Daoy (cell line): ENCODE measurements at places on chromosomes 3 and 15. TPM values are rescaled to one million over a fixed set of nuclear protein-coding genes. Genes with fewer than 3 reads are reported as not detected.

CAMK2N2 gene
- total RNA-seq, result 0.11 and 0.95 TPM in 2 replicates

FOXB1 gene
- 0.06 TPM in 1 of 2 replicates, not detected in the other for total RNA-seq

DNA sequence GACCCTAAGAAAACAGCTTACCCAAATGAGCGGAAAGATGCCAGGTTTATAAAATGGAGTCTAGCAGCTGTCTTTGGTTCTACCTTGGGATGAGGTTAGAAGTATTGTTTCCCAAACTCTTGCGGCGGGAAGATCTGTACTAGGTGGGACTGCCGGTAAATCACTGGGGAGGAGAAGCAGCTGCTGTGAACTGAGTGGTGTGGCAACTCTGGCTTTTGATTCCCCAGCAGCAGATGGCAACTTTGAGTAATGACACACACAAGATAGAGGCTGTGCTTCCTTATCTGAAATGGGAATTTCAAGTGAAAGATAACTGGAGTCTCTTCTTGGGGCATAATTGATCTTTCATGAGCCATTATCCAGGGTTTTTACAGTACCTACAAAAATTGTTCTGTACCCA is 184.9 kb downstream of the ATG7 start:
- no peak for DNase-seq

- DNase-seq, result no peak
These were observed 30.2 kb downstream of the ITGA11 start for GRCh38 chr15:68401496-68402431.

DNA sequence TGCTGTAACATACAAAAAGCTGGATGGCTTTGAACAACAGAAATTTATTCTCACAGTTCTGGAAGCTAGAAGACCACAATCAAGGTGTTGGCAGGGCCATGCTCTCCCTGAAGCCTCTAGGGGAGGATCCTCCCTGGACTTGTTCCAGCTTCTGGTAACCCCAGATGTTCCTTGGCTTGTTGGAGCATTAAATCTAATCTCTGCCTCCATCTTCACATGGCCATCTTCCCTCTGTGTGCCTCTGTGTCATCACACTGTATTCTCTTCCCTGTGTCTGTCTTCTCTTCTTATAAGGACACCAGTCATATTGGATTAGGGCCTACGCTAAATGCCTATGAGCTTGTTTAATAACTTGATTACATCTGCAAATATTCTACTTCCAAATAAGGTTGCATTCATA is 109.5 kb downstream of the STAG1 start:
- no peak for DNase-seq

GRCh38 chr15:101206176-101206591 is 45.7 kb downstream of the CHSY1 start:
- DNase-seq, result peak; percentile 72

DNA sequence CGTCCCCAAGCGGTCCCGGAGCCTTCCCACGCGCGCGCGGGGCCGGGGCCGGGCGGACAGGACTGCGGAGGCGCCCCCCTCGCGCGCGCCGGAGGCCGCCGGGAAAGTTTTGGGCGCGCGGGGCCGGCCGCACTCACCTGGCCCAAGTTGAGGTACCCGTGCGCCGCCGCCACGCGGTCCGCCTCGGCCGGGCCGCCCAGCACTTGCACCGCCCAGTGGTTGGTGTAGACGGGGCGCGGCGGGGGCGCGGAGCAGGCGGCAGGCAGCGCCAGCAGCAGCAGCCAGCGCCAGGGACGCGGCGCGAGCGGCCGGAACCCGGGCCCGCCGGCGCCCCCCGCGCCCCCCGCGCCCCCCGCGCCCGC is 289 bp downstream of the PCSK6 start:
- peak; percentile 77 for DNase-seq

- DNase-seq, result peak; percentile 43
These were observed 11.6 kb downstream of the THBS1 start for GRCh38 chr15:39592500-39592899.

DNA sequence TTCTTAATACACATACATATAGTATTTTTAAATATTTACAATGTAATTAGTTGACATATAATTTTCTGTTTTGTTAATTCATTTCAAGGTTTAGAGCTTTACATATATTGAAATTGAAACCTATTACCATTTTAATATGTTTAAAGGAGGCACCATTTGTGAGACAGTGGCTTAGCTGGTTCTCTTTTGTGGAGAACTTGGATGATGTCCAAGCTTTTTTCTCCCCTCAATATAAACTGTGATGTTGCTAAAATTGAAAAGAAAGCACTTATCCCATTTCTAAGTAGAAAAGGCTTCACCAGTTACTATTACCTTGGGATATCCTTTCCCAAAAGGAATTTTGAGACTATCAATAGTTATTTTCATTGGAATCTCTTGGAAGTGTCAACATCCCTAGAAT is 707.2 kb downstream of the NTRK3 start:
- no peak for DNase-seq

- DNase-seq, result no peak
These were observed 13.3 kb upstream of the PLXNA1 start for GRCh38 chr3:126969586-126969985.

DNA sequence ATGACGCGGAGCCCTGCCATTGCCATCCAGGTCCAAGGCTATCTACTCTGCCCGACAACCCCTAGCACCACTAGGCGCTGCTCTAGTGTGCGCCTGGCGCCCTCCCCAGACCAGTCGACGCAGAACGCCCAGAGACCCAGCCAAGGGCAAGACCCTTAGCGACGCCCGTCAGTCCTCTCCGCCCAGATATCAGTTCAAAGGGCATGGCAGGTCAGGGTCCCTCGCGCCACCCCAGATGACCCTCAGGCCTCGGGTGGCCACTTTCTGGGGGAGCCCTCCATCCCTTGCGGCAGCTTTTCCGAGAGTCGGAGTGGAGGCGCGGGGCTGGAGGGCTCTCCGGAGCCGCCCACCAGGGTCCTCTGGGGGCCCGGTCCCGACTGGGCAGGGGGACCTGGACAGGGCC is 371 bp upstream of the CLSTN2 start:
- DNase-seq, result peak; percentile 85

DNA sequence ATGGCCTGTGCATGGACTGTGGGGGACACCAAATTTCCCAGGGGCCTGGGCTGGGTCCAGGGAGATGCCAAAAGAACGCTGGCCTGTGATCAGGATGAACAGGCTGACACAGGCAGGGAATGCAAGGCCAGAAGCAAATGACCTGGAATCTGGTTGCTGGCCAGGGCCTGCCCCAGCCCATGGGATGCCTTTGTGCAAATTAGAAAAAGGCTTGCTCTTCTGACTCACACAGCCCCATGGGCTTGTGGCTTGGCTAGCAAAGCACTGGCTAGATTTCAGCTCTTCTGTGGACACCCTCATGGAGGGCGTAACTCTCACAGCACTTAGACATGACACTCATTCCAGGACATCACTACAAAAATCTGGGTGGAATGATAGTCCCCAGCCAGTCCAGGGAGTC is 356.0 kb downstream of the SHQ1 start:
- peak; percentile 86 for DNase-seq

DNA sequence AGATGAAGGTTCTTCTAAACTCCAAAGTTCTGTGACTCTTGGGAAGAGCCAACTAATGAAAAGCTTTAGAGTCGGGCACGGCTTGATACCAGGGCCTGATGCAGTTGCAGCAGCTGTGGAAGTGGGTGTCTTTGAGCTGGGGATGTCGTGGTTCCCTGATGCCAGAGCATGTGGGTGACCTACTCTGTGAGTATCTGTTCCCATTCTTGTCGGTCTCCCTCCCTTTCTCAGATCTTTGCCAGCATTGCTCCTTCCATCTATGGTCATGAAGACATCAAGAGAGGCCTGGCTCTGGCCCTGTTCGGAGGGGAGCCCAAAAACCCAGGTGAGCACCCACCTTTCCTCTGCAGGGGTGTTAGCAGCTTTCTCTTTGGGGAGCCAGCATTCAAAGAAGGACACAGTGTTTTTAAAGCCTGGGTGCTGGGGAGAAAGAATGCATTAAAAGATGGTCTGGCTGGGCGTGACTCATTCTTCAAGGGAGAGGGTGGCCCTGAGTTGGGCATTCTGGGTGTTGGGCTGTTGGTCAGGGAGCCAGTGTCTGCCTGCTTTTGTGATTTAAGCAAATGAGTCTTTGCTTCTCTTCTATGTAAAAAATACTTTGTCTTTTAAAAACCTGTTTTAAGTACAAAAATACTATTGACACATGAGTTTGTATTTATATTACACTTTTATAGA is 13.2 kb upstream of the PODXL2 start:
- DNase-seq, result no peak
